ENCODE measurements at places on chromosomes 1 and 21.
A peak's percentile ranks its signal among the peaks of the same experiment; 100 is the strongest.

- no peak for DNase-seq
Measured at GRCh38 chr21:29726044-29726443, 213.8 kb downstream of the GRIK1 start.

GRCh38 chr1:213676736-213677135 is 311.0 kb upstream of the PROX1 start:
- DNase-seq, result no peak

DNA sequence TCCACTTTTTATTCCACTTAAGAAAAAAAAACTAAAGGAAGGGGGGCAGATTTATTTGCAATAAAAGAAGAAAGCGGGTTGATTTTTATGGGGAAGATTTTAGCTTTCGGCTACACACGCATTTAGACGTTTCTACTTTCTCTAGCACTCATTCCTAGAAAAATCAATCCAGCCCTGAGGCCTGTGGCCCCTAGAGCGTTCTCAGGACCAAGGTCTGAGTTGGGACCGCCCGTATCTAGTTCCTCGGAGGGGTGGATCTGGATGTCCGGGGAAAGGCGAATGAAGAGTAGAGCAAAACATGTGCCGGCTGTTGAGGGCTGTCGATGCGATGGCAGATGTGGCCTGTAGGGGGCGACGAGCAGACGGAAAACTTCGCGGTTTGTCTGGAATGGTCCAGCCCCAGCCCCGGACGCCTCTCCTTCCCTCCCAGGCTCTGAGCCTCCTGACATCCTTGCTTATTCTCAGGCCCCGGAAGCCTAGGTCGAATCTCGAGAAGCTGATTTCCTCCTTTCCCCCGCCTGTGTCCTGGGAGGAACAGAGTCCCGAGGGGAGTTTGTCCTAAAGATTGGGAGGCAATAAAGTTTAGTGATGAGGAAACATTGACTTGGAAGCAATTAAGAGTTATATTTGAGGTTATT is 5.2 kb downstream of the FOXD3 start:
- DNase-seq, result peak; percentile 57

DNA sequence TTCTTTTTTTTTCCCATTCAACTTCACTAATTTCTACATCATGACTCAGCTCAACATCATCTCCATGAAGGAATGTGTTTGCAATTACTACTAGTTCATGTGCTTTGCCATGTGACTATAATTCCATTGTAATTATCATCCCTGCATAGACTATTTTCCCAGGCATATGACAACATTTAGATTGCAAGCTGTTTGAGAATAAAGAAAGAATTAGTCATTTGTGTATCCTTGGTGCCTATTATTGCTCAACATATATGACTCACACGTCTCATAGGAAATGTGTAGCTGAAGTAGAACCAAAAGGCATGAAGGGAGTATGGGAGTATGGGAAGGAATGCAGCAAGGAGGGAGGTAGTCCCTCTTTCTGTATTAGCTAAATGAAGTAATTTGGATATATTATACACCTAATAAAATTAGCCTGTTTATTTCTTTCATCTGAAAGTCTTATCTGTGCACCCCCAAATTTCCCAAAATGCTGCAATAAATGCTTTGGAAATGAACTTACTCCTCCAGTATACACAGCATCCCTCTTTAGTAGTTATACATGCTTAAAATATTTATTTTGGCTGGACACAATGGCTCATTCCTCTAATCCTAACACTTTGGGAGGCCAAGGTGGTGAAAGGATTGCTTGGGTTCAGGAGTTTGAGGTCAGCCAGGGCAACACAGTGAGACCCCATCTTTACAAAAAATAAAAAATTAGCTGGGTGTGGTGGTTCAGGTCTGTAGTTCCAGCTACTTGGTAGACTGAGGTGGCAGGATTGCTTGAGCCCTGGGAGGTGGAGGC is 316.9 kb upstream of the ADGRL4 start:
- peak; percentile 96 for DNase-seq

GRCh38 chr21:32728848-32729247 is 1.0 kb upstream of the SYNJ1 start:
- no peak for DNase-seq
